ENCODE measurements at places on chromosomes 1 and 21.

DNA sequence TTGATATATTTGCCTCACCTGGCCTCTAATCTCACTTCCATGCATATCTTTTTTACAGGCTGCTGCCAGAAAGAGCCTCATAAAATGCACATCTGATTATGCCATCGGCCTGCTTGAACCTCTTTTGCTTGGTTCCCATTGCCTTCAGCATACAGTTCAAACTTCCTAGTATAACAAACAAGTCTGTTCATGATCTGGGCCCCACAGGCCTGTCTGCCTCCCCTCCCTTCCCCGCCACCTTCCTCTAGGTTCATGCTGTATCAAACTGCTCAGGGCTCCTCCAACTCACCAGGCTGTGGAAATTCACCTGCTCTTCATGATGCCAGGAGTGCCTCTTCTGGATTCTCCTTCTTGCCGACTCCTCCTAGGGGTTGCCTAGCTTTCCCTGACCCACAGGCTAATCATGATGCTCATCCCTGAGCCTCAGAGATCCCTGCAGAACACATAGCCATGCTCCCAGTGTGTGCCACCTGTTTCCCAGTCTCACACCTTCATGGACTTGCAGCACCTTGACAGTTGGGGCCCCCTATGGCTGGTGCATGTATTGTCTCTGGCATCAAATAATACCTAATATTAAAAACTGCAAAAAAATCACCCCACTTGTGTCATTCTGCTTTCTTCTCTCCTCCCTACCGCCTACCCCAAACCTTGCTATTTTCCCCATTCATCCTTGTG is 33.7 kb upstream of the CD2 start:
- DNase-seq = no peak

DNA sequence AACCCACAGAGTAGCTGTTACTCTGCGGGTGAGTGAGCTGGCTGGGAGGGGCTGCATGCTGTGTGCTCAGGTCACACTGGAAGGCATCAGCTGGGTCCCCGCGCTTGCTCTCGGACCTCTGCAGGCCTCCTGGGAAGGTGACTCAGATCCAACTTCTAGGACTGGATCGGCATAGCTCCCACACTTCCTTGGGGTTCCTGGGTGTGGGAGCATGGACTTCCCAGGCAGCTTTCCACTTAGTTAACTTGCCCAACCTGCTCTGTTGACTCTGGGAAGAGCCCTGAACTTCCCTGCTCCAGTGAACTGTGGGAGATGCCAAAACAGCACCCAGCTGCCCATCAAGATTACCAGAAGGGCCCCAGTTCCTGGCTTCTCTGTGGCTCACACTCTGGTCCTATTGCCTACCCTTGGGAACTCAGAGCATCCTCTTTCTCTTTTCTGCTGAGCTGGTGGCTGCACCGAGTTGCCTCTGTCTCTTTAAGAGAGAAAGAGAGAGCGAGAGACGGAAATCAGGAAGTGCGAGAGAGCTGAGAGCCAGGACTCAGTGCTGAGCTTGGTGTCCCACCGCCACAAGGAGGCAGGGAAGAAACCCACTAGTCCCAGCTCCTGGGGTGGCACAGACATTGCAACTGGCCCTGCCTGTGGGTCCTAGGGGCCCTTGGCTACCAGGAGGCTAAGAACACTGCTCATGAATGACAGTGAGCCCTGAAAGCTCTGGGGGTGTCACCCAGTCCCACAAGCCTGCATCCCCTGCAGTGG is at the start of gene IKBKE:
TSS of gene IKBKE (plus strand) at position 544 of the 759 bp plus-strand sequence. CDS start 2,752 bp downstream, outside the sequence.
- DNase-seq = peak; percentile 87

- no peak for DNase-seq
Measured at GRCh38 chr1:7658099-7658498, 113.0 kb upstream of the VAMP3 start.

DNA sequence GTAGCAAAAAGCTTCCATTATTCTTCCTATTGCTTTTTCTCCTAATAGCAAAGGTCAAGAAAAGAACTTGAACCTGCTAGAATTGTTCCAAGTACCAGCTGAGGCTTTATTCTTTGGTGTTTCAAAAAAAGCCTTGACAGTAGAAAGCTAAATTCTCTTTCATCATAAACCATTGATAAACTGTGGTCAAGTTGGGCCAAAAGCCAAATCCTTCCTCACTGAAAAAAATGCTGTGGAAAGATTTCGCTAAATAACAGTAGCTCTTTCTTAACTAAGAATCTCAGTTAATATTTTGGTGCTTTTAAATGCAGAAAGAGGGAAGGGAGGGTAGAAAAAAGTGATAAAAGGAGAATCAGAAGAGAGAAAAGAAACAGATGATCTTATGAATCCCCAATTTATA is 14.0 kb upstream of the JAM2 start:
- no peak for DNase-seq

GRCh38 chr1:206842854-206843253 is 22.6 kb upstream of the IL20 start:
- no peak for DNase-seq

- peak; percentile 84 for DNase-seq
Measured at GRCh38 chr1:162056043-162056442, 13.4 kb upstream of the NOS1AP start.

- DNase-seq = no peak
Measured at GRCh38 chr1:151085953-151086559, 15.5 kb downstream of the GABPB2 start.

DNA sequence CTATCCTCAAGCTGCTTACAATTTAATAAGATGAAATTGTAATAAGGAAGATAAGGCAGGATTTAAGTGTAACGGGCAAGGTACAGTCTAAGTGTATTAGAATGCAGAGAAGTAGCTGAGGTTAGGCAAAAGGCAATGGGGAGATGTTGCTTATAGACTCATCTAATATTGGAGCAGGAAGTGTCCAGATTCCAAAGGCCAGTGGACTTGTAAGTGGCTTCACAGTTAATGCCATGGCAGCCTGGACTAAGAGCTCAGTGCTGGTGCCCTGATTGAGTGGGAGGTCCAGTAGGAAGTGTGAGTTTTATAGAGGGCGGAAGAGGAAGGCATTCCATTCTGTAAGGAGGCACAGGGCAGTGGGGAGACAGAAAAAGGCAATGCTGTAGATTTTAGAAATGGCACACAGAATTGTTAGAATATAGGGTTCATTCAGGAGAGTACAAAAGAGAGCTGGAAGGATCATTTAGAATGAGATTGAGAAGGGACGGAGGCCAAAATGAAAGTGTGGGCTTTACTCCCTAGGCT is 12.6 kb downstream of the MAP3K21 start:
- DNase-seq = no peak

- no peak for DNase-seq
Measured at GRCh38 chr1:231638647-231639046, 12.1 kb downstream of the DISC1 start.

- no peak for DNase-seq
Measured at GRCh38 chr1:10829965-10830515, 33.6 kb upstream of the CASZ1 start.

GRCh38 chr21:45950740-45951515 is 30.6 kb upstream of the COL6A1 start:
- peak; percentile 78 for DNase-seq

- no peak for DNase-seq
Measured at GRCh38 chr1:59232216-59232615, 64.7 kb upstream of the FGGY start.

DNA sequence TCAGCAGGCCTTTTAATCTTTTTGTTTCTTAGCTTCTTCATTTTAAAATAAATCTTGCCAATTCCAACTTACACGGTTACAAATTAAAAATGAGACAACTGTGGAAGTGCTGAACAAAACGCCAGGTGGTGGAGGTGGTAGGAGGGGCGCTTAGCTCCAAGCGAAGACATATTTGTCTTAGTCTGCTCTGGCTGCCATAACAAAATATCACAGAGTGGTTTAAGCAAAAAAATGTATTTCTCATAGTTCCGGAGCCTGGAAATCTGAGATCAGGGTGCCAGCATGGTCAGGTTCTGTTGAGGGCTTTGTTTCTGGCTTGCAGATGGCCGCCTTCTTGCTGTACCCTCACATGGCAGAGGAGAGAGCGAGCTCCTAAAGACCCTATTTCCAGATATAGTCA is 14.9 kb downstream of the IER5 start:
- DNase-seq = no peak

DNA sequence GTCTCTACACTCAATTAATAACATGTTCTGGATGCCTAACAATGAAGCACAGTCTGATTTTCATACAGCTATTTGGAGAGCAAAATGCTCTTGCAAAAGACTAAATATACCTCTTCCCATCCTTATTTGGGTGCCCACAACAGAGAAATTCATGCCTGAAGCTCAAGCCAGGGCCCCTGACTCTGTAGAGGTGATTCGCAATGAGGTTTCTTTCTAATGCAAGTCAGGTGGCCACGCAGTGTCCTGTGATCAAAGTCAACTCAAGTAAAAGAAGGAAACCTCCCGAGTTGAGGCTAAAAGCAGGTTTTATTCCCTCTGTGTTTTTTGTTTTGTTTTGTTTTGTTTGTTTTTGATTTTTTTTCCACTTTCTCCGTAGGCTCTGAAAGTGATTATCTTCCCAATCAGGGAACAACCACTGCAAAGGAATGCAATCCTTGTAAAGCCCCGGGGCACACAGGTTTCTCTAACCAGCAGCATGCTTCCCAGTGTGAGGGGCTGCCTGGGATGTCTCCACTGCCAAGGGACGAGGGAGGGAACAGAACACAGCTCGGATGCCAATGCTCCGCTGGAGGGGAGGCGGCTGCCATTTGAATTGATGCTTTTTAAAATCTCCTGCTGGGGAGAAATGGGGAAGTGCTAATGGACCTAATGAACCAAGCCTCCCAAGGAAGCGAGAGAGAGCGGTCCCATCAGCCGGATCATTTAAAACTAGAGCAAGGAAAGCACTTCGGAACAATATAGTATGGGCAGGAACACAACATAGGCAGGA is 73.8 kb upstream of the SSX2IP start:
- DNase-seq = peak; percentile 44

- no peak for DNase-seq
Measured at GRCh38 chr1:153392822-153393221, 1.9 kb upstream of the S100A8 start.

- DNase-seq = no peak
Measured at GRCh38 chr1:92655197-92655801, 129.6 kb downstream of the EVI5 start.

- DNase-seq = no peak
Measured at GRCh38 chr1:41396084-41396483, 34.9 kb downstream of the FOXO6 start.

DNA sequence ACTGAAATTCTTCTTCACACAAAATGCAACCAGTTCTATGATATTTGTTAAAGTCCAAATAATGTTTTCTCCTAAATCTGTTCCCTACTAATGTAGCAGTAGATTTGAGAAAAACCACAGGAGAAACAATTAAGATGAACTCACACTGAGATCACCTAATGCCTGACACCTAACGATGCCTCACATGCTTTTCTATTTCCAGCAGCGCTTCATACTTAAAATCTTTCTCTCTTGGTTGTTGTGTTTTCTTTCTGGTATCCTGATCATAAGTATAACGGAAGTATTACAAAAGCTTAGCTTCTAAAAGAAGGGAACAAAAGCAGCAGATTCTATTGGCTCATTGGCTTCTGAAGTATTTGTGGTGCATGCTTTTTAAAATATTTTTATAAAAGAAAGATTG is 267.2 kb upstream of the SGIP1 start:
- DNase-seq = no peak

GRCh38 chr1:68188060-68188538 is 44.2 kb downstream of the WLS start:
- DNase-seq = no peak

DNA sequence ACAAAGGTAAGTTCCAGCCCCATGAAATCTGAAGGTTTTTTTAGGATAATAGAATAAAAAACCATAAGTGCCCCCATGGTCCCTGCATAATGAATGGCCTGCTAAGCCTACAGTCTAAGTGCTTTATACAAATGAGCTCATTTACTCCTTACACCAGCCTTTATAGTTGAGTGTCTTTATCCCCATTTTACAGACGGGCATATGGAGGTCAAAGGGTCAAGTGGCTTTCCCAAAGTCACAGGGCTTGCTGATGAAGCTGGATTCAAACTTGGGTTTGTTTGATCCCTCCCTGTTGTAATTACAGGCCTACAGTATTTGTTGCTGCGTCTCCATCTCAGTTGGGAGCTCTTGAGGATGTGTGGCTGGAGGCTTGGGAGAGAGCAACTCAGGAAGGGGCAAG is 28.3 kb upstream of the ARHGEF10L start:
- no peak for DNase-seq

DNA sequence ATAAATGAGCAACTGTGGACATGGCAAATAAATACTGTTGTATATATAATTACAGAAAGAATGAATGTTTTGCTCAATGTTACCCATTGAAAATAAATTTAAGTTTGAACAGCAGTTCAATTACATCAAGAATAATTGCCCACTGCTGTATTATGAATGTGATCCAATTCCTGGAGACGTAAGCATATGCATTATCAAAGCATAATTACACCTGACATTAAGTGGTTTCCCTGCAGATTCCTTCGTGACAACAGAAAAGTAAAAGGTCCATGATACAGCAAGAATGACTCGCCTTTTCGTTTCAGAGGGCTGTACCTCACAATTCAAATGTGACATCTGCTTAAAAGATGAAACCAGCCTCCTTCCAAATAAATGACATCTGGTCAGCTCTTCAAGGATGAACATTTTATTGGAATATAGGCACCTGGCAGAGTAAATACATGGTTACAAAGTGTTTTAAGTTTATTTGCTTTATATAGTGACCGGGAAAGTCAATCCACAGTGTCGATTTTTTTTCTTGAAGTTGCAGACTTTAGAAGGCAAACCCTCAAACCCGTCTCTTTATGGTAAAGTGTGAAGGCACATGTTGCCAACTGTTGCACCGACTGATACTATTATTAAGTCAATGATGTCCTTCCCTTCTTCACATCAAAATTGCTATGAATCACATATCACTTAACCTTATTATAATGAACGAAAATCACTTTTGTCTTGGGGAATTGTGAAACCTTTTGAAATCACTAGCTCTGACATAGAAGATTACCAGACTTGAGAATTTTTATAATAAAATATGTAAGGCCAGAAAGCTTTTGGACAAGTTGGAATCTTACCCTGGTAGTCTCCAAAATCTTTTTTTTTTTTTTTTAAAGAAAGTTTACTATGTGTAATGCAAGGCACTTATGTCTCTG is 36.2 kb upstream of the EDEM3 start:
- DNase-seq = no peak

DNA sequence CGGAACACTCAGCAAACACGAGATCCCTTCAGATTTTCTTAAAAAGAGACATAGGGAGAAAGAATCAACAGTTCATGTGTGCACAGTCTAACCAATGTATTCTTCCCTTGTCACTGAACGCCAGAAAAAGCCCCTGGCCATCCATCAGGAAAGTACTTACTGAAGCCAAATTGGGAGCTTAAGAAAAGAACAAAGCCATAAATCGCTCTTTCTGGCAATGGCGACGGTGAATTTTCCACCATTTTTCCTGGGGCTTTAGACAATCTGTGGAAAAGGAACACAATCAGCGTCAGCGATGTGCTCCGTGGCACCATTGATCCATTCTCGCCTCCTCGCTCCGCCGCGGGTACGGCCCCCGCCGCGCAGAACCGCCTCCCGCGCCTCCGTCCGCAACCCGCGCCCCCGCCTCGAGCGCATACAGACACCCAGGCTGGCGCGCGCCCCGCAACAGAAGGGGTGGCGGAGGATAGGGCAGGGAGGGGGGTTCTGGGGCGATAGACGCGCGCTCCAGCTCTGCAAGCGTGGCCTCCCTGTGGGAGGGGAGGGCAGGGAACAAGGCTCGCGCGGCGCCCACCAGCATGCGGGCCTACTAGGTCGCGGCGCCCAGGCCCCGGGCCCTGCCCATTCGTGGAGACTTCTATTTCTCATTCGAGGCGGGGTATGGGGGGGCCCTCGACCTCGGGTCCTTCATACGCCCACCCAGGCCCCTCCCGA is 440 bp downstream of the PIGP start:
- DNase-seq = peak; percentile 66
